ENCODE measurements at places on chromosomes 7 and 10.

DNA sequence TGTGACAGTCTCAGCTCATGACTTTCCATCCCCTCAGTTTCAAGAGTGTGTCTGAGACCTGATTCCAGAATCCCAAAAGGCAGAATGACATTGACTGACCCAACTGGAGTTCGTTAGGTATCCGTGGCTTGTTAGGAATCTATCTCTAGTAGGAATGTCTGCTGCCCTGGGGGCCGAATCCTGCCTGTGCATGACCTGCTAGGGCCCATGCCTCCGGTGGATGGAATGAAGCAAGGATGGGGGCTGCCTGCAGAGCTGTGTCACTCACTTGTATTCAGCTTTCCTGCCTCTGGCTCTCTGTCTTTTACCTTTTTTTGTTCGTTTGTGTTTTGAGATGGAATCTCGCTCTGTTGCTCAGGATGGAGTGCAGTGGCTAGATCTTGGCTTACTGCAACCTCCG is 129.5 kb downstream of the SDK1 start:
- no peak for DNase-seq

GRCh38 chr7:100472121-100472851 is 6.7 kb downstream of the TSC22D4 start:
- no peak for DNase-seq

GRCh38 chr10:89352802-89353201 is 25.0 kb downstream of the IFIT3 start:
- no peak for DNase-seq

GRCh38 chr10:70683940-70684339 is 11.6 kb downstream of the ADAMTS14 start:
- DNase-seq = no peak

- no peak for DNase-seq
Observed at GRCh38 chr10:71472466-71472865, 75.7 kb downstream of the CDH23 start.

DNA sequence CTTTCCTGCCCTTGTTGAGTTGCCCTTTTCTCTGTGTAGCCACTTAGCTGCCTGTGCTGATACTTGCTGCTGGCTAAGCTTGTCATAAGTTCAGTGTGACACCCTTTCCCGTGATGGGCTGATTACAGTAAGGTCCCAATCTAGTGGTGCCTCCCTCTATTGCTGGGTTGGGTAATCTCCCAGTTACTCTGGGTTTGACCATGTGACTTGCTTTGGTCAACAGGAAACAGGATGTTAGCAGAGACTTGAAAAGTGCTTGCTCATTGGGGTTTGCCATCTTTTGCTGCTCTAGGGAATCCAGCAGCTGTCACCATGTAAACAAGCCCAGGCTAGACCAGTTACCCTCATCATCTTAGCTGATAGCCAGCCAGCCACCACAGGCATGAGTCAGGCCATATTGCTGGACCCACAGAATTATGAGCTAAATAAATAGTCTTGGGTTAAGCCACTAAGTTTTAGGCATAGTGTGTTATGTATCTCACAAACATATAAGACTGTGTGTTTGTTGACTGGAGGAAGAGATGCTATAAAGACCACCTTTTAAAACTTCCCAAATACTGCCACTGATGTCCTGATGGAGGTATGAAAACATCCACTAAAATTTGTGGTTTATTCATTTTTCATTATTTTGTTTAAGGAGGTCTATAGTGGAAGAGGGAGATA is 4.0 kb upstream of the LEP start:
- peak; percentile 33 for DNase-seq

DNA sequence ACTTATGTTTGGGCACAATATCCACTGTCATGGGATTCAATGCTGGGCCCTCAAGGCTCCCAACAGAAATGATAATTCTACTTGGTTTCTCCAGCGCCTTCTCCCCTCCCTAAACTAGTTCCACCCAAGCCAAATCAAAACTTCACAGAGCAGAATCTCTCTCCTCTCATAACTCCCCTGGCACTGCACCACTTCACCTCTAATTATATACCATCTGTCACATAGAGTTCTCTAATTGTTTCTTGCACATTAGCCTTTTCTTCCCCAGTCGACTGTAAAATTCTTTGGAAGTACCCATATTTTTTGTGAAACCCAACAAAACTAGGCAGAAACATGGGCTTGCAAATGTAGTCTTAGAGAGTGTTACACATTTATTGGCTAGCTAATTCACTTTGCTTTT is 8.1 kb downstream of the SGMS1 start:
- no peak for DNase-seq

DNA sequence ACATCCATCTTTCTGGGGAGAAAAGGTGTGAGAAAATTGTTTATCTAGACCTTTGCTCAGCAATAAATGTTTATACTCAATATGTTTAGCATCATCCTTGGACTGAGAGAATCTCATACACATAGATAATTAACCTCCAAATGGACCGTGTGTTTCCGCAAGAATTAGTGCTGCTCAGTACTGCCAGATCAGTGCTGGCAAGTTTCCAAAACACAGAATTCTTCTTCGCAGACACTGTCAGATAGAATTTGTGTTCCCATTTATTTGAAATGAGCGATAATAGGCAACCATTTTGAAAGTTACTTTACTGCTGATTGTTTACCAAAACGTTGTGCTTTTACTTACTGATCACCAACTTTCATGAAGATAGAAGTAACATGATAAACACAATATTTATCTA is 33.7 kb downstream of the STAMBPL1 start:
- DNase-seq = no peak

- DNase-seq = no peak
Observed at GRCh38 chr7:111855842-111856227, 293.5 kb upstream of the IMMP2L start.

DNA sequence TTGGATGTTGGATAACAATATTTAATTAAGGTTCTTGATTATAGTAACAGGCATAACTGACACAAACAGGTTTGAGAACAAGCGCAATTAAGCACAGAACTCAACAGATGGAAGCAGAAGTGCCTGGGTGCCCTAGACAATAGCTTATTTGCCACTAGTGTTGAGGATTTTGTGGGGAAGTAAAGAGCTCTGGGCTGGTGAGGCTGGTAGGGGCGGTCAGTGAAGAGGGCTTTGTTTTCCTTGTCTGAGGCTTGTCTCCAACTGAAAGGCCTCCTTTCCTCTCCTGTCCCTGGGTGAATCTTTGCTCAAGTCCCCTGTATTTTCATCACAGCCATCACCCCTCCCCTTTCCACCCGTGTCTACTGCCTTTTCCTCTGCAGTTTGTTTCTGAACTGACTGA is 104.6 kb downstream of the KAT6B start:
- DNase-seq = no peak

DNA sequence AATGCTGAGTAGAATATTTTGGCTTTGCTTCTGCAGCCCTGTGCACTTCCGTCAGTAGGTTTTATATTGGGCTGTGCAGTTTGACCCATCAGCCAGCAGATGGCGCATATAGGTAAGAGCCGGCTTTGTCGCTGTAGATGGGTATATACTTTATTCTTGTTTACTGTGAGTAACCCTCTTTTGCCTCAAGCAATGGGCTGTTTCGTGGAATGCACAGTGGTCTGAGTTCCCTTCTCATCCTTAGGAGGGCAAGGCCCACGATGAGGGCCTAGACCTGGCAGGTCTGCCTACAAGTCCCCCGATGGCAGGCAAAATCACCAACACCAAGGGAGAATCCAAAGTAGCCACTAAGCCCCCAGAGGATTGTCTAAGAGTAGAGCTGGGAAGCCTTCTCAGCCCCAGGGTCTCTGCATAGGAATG is 1002.9 kb upstream of the KCND2 start:
- DNase-seq = peak; percentile 35

DNA sequence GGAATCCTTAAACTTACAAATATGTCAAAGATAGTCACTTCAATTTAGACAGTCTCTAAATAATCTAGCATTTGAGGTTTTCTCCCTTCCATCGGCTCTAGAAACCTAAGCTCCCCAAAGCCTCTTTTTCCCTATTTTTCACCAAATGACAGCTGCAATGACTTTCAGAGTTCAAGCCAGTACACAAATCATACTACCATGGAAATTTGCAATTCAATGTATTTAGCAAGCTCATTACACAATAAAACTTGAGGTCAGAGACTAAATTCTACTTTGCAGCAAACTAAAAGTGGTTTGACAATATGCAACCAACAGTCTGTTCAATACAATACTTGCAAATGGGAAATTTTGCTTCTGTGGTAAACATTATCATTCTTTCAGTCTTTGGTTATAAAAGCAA is 80.3 kb downstream of the SKIDA1 start:
- no peak for DNase-seq

DNA sequence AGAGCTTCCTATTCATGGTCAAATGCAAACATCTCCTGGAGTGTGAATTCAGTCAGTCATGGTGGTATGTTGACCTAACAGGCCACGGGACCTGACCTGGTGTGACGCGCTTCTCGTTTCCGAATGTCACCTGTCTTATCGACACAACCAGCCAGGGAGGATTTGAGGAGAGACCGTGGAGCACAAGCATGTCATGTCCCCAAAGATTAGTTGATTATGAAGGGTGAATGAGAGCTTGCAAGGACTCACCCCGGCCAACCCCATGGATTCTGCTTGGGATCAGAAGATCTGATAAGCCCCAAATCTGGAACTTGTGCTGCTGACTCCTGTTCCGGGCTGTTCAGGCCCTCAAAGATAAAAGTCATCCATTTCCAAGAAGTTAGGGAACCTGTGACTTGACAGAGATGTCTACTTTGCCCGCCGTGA is 10.5 kb downstream of the ADRA2A start:
- no peak for DNase-seq

GRCh38 chr7:36279200-36279925 is 110.3 kb upstream of the ANLN start:
- no peak for DNase-seq

DNA sequence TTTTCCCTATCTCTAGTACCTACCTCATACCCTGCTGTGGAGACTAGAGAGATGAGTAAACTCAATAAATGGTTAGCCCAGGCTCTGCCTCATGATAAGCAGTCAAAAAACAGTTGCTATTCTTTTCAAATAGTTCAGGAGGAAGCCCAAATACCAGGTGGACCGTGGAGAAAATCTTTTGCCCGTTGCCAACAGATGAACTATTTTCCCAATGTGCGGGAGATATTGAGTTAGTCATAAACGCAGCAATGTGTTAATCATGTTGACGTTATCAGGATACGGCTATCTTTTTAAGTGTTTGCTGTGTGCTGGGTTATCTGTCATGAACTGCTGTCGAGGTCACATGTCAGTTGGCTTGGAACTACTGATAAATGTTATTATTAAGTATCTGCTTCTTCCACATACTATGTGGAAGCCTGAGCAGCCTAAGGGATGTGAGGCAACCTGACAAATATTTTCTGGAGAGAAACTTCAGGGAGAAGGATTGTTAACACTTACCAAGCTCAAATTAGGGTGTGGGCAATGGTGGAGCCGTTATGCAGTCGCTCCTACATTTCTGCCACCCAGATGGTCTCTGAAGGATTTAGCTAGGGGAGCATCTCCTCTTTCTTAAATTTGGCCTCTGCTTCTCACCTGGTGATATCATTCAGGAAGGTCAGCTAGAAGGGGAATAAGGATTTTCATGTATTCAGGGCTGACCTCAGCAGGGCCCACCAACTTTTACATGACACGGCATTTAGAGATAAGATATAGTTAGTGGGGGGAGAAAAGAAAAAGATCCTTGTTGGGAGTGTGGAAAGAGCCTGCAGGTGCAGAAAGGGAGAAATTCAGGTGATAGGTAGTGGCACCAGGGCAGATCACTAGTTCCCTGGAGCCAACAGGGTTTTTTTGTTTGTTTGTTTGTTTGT is 33.5 kb upstream of the SLC26A3 start:
- DNase-seq = no peak

Data from femur (tissue), 1 donor.